ENCODE measurements at places on chromosomes 12 and 14.
A peak's percentile ranks its signal among the peaks of the same experiment; 100 is the strongest.

- DNase-seq: no peak
These were observed 11.9 kb upstream of the LRP1-AS start for GRCh38 chr12:57159311-57159710.

DNA sequence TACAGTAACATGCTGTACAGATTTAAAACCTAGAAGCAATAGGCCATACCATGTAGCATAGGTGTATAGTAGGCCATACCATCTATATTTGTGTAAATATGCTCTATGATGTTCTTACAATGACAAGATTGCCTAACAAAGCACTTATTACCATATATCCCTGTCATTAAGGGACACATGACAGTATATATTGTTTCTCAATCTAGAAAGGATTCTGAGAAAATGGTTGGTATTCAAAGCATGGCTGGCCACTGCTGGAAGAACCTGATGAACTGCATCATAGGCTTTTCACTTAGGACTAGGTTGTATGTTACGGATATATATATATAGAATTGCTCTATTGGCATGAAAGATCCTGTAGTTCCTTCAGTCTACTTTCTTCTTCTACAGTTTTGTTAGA is 125.2 kb upstream of the SLC38A2 start:
- no peak for DNase-seq

- DNase-seq: no peak
These were observed 3.1 kb upstream of the ARHGEF40 start for GRCh38 chr14:21066882-21067502.

GRCh38 chr14:64671591-64671990 is 32.6 kb upstream of the PLEKHG3 start:
- DNase-seq: peak; percentile 54

- DNase-seq: no peak
These were observed 10.0 kb upstream of the SERPINA10 start for GRCh38 chr14:94303111-94303510.

DNA sequence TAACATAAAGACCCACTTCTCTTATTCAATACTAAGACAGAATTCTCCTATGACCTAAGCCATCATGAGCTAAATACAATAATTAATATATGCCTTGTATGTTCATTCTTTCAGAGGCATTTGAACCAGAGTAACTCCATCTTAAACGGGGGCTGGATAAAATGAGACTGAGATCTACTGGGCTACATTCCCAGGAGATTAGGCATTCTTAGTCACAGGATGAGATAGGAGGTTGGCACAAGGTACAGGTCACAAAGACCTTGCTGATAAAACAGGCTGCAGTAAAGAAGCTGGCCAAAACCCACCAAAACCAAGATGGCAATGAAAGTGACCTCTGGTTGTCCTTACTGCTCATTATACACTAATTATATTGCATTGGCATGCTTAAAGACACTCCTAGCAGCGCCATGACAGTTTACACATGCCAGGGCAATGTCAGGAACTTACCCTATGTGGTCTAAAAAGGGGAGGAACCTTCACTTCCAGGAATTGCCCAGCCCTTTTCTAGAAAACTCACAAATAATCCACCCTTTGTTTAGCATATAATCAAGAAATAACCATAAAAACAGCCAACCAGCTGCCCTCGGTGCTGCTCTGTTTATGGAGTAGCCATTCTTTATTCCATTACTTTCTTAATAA is 260.7 kb downstream of the SSPN start:
- no peak for DNase-seq

- DNase-seq: peak; percentile 41
These were observed 96.3 kb downstream of the GALC start for GRCh38 chr14:87896393-87897380.

- DNase-seq: no peak
These were observed 279.6 kb downstream of the PDZRN4 start for GRCh38 chr12:41467591-41468325.

GRCh38 chr12:2341871-2342270 is 289.1 kb downstream of the CACNA1C start:
- peak; percentile 72 for DNase-seq

DNA sequence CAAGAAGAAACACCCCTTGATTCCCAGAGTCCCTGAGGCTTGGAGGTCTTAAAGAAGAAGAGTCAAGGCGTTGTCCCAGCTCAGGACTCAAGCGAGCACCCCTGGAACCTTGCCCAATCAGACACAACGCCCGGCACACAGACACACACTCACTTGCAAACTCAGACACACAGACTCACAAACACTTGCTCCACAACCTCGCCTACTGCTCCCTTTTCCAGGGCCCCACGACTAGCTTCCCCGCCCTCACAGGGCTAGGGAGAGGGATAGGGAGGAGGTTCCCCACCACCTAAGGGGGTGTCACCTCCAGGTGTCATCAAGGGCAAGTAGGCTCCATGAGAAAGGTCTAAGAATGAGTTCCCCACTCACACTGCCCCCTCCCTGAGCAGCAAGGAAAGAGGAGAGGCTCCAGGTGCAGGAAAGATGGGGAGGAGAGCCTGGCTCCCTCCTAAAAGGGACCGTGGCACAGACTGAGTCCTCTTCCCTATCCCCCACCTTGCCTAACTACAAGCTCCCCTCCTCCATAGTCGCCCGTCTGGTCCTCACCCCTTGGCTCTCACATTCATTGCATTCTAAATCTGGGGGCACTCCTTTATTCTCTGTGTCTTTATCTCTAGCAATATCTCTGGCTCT is 717 bp downstream of the WNT10B start:
- no peak for DNase-seq

- no peak for DNase-seq
These were observed 948.2 kb downstream of the GALC start for GRCh38 chr14:87044807-87045206.

- no peak for DNase-seq
These were observed 19.0 kb upstream of the KRAS start for GRCh38 chr12:25269701-25270100.

DNA sequence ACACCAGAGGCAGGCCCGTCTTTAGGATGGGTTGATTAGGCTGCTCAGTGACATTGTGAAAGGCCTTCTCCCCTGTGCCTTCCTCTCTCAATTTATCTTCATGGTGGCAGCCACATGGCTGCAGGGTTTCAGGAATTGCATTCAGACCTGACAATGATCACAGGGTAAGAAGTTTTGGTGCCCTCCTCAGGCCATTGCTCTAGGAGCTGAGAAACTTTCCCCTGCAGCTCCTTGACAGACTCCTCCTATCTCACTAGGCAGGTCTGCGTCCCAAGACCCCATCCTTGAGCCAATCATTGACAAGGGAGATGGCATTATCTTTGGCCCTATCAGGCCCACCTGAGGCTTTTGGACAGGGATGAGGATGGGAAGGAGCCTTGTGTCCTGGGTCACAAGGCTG is 57.4 kb upstream of the ANO4 start:
- DNase-seq: no peak

- DNase-seq: peak; percentile 56
These were observed 286.9 kb upstream of the PRKD1 start for GRCh38 chr14:30214461-30215090.

DNA sequence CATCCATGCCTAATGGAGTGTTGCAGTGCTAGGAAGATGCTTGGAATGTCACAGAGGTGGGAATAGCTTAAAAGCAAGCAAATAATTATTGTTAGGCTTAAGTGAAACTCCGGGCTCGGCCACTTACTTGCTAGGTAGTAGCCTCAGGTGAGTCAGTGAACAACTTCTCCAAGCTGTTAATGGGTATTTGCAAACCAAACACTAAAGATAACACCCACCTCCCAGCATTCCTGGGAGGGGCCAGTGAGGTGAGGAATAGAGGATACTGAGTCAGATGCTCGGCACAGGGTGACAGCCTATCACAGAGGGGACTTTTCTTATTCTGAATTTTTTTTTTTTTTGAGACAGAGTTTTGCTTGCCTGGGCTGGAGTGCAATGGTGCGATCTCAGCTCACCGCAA is 151.2 kb upstream of the RFLNA start:
- DNase-seq: no peak

GRCh38 chr12:117761528-117762100 is 207.2 kb downstream of the KSR2 start:
- DNase-seq: no peak

GRCh38 chr12:92275443-92276154 is 130.0 kb upstream of the BTG1 start:
- no peak for DNase-seq

DNA sequence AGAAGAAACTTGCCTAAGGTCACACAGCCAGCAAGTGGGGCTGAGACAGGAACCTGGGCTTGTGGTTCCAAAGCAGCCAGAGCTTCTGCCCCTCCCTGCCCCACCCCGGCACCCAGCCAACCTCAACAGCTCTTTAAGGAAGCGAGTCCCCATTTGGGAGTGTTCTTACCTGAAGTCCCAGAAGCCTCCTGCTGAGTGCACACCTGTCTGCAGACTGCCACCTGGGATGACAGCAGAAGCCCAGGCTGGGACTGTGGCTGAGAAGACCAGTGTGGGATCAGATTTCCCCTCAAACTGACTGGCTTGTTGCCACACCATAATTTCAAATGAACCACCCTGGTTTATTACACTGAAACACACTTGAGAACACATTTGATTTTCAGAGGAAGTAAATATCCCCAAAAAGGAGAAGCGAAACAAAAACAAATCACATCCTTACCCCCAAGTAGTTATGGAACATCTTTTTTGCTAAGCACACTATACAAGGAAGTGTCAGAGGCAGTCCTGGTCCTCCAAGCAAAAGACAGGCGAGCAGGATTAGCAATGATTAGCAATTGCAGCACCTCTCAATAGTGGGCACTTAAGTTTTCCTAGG is 6.3 kb upstream of the RIN3 start:
- DNase-seq: no peak

DNA sequence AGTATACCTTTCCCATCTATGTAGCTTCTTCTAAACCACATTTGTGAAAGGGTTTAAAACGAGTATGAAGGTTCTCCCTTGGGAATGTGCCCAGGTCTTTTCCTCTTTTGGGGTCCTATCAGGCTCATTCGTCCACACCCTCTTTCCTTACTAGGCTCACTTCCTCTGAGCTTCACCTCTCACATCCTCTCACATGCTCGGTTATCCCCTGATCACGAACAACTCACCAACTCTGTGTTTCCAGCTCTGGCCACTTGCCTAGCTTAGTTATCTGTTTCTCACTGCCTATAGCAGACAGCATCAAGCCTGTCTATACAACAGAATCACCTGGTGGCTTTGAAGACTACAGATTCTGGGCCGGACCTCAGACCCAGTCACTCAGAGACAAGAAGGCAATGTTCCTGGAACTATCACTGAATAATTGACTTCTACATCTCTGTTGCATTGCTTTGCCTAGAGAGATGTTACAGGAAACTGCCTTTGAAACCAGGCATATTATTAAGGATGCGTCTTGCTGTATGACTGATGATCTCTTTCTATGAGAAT is 158.2 kb downstream of the FOXN3 start:
- no peak for DNase-seq

Data from stromal cell of bone marrow (primary cell).